ENCODE measurements at places on chromosomes 3 and 15.

- no peak for DNase-seq
These were observed 2.1 kb downstream of the ISL2 start for GRCh38 chr15:76338486-76339304.

DNA sequence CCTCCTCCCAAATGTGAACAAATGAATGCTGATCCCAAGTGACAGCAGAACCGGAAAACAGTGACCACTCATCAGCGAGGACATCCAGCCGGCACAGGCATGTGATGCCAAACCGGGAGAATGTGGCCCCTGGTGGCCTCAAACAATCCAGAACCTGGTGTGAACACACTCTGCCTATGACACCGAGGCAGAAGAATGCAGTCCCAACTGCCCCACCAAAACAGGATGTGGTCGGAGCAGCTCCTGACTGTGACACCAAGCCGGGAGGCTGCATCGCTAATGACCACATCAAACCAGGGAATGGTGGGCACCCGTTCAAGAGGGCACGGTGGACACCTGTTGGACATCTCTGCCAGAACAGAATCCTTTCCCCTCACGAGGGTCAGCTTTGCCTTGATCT is 15.4 kb downstream of the SCN5A start:
- DNase-seq = no peak

DNA sequence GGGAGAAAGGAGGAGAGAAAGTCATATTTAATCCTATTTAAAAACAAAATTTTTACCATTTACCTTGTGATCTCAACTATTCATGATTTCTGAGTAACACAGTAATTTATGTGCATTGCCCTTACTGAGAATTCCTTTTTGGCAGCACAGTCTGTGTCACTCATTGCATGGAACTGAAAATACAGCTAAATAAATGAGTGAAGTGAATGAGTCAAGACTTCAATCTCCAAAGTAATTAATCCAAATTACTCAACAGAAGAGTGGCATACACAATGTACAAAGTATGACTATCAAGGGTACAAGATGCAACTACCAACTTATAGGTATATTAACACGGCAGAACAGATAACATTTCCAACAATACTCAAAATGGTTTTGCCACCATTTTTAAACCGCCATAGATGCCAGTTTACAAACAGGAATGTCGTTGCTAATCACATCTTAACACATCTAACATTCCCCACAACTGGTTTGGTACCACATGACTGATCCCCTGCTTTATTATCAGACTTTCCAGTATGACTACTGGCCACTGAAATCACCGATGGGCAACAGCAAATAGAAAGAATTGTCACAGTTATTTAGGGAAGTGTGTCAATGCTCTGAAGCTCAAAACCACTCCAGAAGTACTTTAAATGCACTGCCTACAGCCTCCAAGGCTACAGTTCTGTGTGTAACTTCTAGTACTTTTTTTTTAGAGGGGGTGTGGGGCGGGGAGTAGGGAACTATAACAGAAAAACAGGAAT is 410.4 kb downstream of the SHQ1 start:
- DNase-seq = no peak

DNA sequence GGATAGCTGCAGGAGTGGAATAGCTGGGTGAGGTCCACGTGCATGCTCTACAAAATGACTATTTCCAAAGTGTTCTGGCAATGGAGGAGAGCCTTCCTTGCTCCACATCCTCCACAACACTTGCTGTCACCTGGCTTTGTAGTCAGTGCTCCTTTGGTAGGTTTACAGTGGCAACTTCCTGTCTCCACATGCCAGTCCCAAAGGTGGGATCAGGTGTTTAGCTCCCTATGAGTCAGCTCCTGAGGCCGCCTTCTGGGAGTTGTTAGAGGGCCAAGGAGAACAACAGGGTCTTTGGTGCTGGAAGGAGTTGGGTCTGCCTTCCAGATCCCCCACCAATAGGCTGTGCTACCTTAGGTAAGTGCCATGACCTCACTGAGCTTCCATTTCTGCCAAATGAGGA is 15.3 kb upstream of the LIMD1 start:
- no peak for DNase-seq

- DNase-seq = no peak
These were observed 8.4 kb upstream of the GP5 start for GRCh38 chr3:194407423-194407822.

GRCh38 chr3:89562373-89562772 is 455.0 kb downstream of the EPHA3 start:
- DNase-seq = no peak

GRCh38 chr3:69500604-69501003 is 114.7 kb upstream of the FRMD4B start:
- DNase-seq = no peak

GRCh38 chr3:17420668-17421067 is 321.8 kb downstream of the TBC1D5 start:
- no peak for DNase-seq

- no peak for DNase-seq
These were observed 52.3 kb upstream of the BNIP2 start for GRCh38 chr15:59741274-59741906.

DNA sequence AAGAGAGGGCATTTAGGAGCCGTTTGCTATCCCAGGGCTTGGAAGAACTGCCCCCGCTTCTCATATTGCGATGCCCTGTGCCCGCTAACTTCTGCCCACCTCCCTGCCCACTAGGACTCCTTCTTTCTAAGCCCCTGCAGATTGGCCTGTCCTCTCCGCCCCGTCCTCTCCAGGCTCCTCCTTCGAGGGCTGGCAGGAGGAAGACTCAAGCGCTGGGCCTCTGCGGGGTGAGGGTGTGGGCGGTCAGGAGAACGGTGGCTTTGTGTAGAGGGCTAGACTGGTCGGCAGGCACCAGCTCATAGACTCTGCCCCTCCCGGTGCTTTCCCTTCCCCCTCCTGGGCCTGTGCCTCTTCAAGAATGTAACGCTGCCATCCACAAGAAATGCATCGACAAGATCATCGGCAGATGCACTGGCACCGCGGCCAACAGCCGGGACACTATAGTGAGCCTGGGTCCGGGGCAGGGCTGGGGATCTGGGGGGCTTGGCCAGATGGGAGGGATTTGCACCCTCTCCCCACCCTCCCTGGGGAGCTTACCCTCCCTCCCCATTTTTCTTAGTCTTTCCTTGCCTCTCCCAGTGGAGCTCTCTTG is 21.9 kb downstream of the PRKCD start:
- DNase-seq = no peak

DNA sequence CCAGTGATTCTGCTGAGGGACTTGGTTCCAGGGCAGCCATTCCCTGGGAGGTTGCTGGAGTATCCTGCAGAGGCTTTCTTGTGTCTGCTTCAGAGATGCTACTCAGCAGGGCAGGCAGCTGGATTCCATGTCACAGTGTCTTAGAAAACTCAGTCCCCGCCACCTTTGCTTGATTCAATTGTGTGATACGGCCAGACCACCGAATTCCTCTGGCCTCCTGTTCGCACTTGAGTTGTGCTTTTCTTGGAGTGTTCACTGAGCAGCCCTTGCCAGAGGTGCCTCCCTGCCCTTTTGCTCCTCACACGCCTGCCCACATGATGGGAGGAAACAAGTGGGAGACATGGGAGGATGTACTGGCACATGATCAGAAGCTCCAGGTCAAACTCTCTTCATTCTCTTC is 19.6 kb upstream of the SHC4 start:
- DNase-seq = no peak

- DNase-seq = no peak
These were observed 21.9 kb downstream of the HCN4 start for GRCh38 chr15:73346735-73347312.

DNA sequence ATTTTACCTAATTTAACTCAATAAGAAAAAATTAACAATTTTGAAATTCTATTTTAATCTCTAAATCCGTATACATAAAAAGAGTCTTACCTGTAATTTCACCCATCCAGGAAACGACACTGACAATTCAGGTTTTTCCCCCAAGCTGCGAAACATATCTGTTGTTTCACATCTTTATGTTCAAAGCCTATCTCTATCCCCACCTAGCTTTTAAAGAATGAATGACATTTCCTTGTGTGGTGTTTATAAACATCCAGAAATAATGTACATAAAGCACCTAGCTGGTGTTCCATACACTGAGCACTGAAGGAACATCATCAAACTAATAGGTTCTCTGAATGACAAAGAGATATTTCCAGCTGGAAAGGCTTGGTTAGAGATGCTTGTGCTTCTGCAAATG is 867.8 kb downstream of the SQOR start:
- no peak for DNase-seq

DNA sequence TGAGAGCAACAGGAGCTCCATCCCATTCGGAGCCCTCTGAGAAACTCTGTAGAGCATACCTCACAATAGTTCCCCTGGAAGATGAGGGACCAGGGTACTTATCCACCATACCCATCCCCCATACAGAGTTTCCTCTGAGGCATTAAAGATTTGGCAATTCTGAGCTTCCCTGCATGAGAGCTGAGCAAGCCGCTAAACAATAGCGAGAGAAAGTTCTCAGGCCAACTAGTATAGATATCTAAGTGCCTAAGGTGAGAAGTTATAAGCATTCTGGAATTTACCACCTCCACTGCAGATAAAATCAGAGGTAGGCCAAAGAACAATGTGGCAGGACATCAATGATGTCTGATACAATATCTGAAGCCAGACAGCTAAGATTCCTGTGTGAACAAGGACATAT is 129.1 kb upstream of the MBNL1 start:
- no peak for DNase-seq

- DNase-seq = no peak
These were observed 14.3 kb downstream of the SUCLG2 start for GRCh38 chr3:67640023-67640660.

- no peak for DNase-seq
These were observed 7.4 kb downstream of the KLF15 start for GRCh38 chr3:126349611-126350501.

- DNase-seq = no peak
These were observed 93.7 kb upstream of the UBE3A start for GRCh38 chr15:25532269-25533140.

DNA sequence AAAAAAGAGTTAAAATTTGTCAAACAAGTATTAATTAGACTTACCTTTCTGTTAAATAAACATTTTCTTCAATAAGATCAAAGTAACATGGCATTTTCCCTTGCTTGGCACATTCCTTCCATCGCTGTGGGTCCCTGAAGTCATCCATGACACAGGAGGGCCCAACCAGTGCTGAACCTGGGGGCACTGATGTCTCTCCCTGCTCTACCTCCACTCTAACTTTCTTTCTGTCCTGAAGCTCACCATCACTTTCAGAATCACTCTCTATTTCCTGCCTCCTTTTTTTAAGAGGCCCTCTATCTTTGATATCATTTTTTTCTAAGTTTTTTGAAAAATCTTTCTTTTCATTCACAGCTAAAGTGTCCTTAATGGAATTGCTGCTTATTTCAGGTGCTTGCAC is 43.8 kb downstream of the SETD2 start:
- DNase-seq = no peak

DNA sequence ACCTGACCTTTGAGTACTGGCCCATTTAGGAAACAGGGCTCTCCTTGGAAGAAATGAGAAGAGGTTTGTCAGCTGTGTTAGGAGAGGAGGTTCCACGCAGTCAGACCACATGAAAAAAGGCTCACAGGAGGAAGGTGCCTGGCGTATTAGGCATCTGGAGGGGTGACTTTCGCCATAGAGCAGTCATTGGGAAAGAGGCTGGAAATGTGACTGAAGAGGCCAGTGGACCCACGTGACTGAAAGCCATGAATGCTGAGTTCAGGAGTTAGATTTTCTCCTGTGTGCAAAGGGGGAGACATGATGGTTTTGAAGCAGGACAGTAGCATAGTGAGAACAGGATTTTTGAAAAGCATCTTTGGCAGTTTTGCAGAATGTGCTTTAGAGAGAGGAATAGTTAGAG is 29.7 kb upstream of the RNF7 start:
- DNase-seq = no peak

GRCh38 chr3:133295199-133295901 is 104.5 kb upstream of the BFSP2 start:
- DNase-seq = no peak

- DNase-seq = no peak
These were observed 65.9 kb upstream of the NTRK3 start for GRCh38 chr15:88322461-88322860.

GRCh38 chr15:26985050-26985449 is 14.1 kb downstream of the GABRG3 start:
- DNase-seq = no peak

GRCh38 chr3:195760345-195761122 is 39.8 kb downstream of the MUC20 start:
- no peak for DNase-seq

- no peak for DNase-seq
These were observed 3.1 kb downstream of the DMXL2 start for GRCh38 chr15:51619331-51620035.

DNA sequence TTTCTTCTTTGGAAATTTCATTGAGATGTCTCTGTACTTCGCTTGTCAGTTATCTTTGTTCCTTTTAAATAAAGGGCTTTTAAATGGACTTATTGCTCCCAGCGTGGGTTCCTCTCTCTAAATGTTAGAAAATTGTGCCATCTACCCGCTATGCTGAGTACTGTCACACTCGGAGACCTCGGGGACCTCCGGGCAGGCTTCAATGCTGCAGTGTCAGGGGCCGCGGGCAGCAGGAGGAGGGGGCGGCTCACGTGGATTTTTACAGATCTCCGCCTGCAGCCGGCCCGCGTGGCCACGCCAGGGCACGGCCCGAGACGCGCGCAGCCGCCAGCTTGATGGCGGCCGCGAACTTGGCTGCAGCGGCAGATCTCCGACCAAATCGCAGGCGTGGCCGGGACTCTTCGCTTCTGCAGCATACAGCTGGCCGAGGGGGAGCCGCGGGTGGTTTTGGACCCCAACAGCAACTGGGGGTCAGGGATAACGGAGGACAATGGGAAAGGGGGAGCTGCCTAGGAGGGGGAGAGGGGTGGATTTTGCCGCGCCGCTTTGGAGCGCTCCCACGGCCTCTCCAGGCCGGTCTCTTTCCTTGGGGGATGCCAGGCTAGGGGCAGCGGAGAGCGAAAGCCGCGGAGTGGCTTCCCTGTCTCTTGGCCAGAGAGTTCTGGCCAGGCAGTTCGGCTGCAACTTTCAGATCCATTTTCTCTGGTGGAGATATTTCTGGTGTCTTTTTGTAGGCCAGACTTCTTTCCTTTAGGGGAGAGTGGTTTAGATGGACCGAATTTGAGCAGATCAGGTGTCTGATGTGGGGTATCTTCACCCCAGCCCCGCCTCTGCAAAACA is 15.3 kb downstream of the NR2F2 start:
- no peak for DNase-seq

Measured in pulmonary artery endothelial cell (primary cell).